ENCODE measurements at places on chromosomes 13 and 19.

DNA sequence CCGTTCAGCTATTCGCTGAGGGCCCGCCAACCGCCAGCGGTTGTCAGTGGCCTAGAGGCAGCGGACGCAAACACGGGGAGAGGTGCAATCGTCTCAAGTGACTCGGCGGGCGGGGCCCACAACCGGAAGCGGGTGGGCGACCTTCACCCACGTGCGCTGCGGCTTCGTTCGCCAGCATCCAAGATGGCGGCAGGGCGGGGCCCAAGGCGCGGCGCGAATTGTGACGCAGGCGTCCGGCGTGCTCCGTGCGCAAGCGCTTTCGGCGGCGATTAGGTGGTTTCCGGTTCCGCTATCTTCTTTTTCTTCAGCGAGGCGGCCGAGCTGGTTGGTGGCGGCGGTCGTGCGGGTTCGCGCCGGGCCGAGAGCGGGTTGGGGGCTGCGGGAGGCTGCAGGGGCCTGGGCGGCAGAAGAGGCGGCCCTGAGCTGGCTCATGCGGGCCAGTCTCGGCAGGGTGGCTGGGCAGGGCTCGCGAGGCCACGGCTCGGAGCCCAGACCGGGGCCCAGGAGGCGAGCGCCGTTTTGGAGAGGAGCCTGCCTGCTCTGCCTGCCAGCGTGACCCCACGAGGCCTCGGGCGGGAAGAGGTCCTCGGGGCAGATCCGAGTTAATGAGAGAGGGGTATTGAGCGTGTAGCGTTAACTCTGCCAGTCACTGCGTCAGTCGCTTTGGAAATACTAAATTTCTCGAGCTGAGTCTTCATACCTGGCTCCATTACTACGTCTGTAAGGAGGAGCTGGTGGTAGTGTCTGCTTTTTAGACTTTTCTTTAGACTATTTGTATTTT, at the start of gene UBA52:
Gene UBA52, plus strand, starts transcription at position 294 of the 781 bp plus-strand sequence. CDS start 1,444 bp downstream, outside the sequence.
- DNase-seq: peak; percentile 99

- DNase-seq: peak; percentile 40
Observed at GRCh38 chr19:14476673-14477401, 1.7 kb upstream of the PTGER1 start.

- no peak for DNase-seq
Observed at GRCh38 chr13:36385489-36385888, 39.3 kb upstream of the SPART start.

GRCh38 chr13:36728006-36728405, 54.2 kb downstream of the SERTM1 start:
- DNase-seq: no peak
